ENCODE measurements at places on chromosomes 12 and 14. TPM values are rescaled to one million over a fixed set of nuclear protein-coding genes. Genes with fewer than 3 reads are reported as not detected.
A peak's percentile ranks its signal among the peaks of the same experiment; 100 is the strongest.

DNA sequence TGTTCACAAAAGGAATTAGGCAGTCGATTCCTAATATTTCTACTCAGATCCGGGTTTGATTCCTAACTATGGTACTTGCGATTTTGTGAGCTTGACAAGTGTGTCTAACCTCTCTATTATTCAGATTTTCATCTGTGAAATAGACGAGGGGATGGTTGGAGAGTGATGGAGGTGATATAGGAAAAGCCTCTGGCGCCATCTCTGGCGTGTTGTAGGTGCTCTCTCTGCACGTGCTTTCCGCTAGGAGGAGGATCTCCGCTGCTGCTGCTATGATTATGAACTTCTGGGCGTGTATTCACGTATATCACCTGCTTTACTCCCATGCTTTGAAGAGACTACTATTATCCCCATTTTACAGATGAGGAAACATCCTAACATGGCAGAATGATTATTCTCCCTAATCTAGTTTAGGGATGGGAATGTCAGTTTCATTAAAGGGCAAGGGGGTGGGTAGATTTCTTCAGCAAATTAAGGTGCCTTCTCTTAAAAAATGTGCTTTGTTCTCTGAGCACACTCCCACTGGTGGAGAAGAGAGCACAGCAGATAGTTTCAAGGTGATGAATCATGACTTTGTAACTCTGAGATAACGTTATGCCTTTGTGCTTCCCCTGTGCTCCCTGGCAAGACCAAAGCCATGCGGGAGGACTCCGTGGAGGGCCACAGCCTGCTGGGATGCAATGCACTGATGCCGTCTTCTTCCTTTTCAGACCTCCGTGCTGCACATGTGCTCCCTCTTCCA, 97.1 kb downstream of the PRIMA1 start:
- no peak for DNase-seq

DNA sequence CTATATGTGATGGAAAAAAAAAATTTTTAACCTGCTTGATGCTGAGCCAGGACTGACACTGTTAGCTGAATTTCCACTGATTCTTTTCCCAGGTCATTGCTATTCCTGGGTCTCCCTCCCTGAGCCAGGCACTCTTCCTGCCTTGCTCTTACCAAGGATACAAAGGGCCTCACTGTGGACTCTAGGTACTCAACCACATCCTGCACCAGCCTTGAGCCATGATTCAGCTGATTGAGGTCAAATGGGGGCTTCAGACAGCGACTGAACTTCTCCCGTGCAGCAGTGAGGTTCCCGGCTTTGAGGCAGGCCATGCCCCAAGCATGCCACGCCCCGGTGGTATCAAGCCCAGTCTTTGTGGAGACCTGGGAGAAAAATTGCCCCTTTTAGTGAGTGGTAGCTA, 54.3 kb downstream of the ZFYVE26 start:
- no peak for DNase-seq

DNA sequence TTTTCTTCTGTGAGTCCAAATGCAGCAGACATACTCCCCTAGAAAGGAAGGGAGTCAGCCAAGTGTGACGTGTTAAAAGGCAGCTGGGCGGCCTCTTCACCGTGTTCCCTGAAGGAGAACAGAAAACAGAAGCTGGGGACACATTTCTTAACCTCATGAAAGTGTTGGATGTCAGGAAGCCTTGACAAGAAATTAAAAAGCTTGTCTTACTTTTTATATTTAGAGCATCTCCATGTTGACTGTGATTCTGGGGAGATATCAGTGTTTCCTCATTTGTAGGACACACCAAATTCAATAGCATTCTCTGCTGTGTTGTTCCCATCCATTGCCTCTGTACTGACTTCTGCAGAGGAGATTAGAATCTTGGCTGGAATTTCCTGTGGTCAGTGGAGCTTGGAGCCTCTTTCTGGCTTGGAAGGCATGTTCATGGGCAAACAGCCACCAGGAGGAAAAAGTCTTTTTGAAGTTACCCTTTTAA, 93.7 kb downstream of the RMST start:
- DNase-seq = no peak

GRCh38 chr14:48027115-48027514, 351.7 kb upstream of the MDGA2 start:
- DNase-seq = no peak

- no peak for DNase-seq
Measured at GRCh38 chr12:19855851-19856250, 416.6 kb downstream of the AEBP2 start.

DNA sequence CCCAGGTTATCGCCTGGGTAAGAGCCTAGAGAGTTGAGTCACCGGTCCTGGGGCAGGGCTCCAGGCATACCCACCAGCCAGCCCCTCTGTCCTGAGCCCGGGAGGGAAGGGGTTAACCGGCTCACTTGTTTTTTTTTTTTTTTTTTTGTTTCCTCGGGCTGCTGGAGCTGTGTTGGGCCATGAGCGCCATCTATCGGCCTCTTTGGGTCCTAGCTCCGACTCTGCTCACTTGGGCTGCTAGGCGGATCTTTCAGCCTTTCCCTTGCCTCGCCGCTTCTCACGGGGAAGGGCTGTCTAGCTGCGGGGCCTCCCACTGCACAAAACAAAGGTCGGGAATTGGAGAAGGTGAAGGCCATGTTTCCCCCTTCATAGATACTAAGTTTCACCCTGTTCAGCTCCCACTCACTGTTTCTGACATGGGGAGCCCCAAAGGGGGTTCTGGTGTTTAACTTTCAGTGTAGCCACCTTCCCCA, 2.8 kb upstream of the SMUG1 start:
- peak; percentile 70 for DNase-seq

- no peak for DNase-seq
Measured at GRCh38 chr14:45650754-45651153, 397.8 kb upstream of the MIS18BP1 start.

DNA sequence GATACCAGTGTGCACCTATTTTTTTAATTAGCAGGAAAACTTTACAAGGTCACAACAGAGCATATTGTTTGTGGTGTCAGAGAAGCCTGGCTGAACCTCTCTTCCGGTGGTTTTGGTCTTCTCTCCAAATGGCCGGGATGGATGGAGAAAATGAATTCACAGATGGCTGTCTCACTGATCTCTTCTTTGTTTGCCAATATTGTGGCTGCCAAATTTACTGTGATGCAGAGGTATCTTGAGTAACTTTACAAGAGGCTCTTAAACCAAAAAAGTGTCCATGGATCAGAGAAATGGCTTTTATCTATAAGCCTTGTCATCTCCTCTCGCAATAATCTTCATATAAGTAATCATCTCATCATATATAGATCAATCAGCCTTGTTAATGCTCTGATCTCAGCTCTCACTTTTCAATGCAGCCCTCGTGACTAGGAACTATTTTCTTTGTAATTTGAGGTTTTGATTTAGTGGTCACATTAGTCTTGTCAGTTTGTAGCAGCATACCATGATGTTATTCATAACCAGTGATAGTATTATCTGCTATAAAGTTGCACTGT, 308.1 kb downstream of the EGLN3 start:
- DNase-seq = no peak

DNA sequence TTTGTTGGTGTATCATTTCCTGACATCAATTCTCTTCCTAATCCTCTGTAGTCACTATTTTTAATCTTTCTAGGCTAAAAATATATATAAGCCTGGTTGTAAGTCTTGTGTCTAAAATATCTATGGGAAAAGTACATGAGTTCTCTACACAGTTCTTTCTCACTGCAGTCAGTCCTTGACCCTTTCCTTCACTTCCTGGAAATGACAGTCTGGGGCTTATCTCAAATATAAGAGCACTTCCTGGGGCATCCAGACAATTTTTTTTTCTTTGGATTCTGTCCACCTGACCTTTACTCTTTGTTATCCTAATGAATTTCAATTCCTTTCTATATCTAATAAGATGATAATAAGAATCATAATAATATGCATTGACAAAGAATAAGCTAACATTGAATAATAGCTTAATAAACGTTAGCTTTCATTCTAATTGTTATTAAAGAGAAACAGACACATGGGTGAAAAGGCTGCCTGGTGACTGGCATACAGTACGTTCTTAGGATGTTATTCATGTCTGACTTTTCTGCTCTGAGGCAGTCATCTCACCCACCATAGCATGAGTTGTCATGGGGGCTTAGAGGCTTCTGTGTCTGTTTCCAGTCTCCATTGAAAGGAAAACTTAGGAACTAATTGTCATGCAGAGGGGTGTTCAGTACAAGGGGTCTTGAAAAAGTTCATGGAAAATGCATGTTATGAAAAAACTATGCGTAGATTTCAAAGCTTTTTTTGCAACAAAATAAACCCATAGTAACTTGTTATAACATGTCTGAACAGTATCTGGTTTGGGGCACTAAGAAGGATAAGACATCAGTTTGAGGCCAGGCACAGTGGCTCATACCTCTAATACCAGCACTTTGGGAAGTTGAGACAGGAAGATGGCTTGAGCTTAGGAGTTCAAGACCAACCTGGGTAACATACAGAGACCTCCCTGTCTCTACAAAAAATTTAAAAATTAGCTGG, 66.2 kb upstream of the DNM1L start:
- DNase-seq = no peak

DNA sequence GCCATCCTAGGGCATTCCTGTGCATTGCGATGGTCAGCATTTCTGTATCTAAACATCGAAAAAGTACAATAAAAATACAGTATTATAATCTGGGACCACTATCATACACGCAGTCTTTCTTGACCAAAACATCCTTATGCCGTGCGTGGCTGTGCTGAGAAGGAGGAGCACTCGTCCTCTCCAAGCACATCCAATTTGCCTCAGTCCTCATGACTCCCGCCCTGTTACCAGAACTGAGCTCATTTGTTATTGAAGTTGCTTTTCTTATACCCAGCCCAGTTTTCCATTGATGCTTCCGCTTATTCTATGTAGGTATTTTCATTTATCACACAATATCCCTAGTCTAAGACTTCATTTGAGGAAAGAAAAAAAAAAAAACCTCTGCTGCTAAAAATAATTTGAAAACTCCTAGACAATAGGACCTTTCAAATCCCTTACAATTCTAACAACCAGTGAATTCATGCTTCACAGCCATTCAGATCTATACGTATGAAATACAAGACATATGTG, 236.9 kb upstream of the PLEKHG7 start:
- DNase-seq = no peak

GRCh38 chr14:70098250-70098809, 90.4 kb downstream of the SLC8A3 start:
- DNase-seq = no peak

DNA sequence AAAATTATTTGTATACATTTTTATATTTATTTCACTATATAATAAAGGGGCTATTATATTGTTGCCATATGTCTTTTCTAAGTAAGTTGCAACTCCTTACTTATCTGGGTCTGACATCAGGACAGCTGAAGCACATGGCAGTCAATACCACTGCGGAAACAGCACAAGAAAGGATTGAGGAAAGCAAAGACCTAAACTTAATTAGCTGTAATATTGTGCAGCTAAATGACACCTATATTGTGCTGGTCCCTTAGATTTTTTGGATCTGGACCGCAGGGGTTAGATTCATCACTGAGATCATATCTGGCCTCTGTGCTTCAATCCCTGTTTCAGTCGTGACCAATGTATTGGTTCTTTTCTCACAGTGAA, 359.6 kb upstream of the DIO2 start:
- DNase-seq = no peak

DNA sequence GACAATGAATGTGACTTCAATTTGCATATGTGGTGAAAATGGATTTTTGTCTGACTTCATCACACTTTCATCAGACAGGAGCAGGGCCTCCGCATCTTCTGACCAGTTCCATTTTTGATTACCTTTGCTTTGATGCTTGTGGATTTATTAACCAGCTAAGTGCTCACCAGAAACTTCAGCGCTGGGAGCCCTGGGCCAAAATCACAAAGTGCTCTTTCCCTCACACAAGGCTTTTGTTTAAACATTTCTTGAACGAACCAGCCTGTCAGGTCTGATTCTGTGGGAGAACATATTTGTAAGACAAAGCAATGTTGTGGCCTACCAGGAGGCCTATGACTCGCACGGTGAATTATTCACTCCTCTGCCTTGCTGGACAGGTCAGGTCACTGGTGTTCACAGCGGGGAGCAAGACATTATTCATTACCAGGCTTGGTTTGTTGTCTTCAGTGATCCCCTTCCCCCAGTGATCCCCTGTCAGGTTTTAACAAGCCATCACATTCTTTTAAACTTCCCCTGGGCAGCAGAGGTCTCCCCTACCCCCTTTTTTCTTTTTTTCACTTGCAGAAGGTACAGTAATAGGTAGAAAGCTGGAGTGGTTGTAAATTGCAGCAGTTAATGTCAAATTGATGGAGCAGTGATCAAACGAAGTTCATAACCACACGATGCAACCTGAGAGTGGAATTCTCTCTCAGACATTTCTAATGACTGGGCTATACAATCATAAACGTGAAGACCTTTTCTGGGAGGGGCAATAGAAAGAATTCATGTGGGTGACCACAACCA, 167.5 kb upstream of the PRICKLE1 start:
- no peak for DNase-seq

- DNase-seq = no peak
Measured at GRCh38 chr12:103546959-103547358, 40.1 kb upstream of the STAB2 start.

DNA sequence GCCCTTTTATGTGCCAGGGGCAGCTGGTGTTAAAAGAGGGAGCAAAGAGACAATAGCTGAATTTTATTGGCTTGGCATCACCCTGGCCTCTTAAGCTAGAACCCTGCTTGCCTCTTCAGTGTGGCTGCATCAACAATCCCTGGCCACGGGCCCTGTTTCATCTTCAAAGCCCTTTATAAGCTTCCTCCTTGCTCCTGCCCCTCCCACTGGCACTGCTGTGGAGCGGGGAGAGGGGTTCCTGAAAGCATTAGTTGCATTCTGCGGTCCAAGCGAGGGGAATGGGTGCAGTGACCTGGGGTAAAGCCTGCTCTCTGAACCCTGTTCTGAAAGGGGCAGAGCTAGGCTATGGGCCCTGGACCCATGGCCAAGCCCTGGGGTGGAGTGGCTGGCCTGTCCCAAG, 220 bp upstream of the KRT83 start:
- DNase-seq = no peak

GRCh38 chr12:115973968-115974724, 303.3 kb downstream of the MED13L start:
- DNase-seq = no peak

DNA sequence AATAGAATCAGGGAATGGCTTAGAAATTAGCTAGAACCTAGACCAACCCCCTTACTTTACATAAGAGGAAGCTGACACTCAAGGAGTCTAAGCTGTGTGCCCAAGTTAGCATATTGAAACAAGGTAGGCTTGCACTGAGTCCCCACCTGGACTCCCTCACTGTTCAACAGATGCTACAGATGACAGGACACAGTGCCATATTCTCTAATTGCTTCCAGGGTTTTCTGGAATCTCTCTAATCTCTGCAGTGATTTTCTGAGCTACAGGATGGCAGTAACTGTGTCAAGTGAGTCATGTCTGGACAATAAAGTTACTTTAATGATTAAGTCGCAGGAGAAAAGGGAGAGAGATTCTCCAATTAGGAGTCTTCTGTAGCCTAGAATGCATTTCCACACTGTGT, 35.8 kb downstream of the AKAP6 start:
- DNase-seq = no peak

- no peak for DNase-seq
Measured at GRCh38 chr12:12473223-12473622, 89.4 kb downstream of the DUSP16 start.

The ANGEL1 gene
- total RNA-seq = 14.9 TPM

The PLEKHG7 gene
- total RNA-seq = not detected

The AQP5 gene
- not detected for total RNA-seq

The TMEM132C gene
- not detected for total RNA-seq

The DDN gene
- total RNA-seq = 1.3 TPM

The KRT6C gene
- not detected for total RNA-seq

The IFNG-AS1 gene
- total RNA-seq = not detected

The BCL2L2 gene
- total RNA-seq = 1.4 TPM

The TULP3 gene
- 5.6 TPM for total RNA-seq
